Endodermal cell (in vitro differentiated cells): ENCODE measurements at places on chromosomes 6 and 20. TPM values are rescaled to one million over a fixed set of nuclear protein-coding genes. Genes with fewer than 3 reads are reported as not detected.

- DNase-seq: no peak
- no peaks in the 10 kb centered on the region for H3K27me3 ChIP-seq
- no peak overlapping the region for H3K27ac ChIP-seq
- no peaks in the 10 kb centered on the region for H3K36me3 ChIP-seq
- no peak overlapping the region for H3K4me3 ChIP-seq
- no peaks in the 10 kb centered on the region for H3K4me1 ChIP-seq
Observed at GRCh38 chr6:121465101-121465500, 29.7 kb downstream of the GJA1 start.

DNA sequence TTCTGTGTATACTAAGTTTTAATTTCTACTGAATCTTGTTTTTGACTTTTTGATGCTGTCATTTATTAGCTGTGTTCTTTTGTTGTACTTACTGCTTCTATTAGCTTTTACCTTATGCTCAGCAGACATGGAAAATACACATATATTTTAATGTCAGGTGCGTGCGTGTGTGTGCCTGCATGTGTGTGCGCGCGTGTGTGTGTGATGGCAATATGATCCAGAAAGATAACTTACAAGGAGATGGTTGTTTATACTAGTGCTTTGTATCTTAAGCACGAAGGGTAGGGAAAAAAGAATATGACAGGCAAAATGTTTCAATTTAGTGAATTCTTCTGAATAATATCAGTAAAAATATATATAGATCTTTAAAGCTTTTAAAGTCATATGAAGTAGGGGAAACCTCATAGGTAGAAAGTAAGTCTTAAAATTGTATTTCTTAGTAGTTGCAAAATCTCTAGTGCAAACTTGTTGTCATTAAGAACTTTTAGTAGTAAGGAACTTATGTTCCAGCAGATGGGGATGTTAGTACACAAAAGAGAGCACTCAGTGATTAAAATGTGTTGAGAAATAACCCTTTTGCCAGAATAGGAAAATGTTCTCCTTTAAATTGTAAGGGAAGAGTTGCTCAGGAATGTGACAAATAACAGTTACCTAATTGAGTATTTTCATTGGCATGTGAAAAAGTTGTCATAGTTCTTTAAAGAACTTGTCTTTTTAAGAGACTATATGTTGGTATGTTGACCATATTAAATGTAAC lies 13.2 kb downstream of the QKI start:
- no peak overlapping the region for H3K27ac ChIP-seq
- no peaks in the 10 kb centered on the region for H3K36me3 ChIP-seq
- no peak for DNase-seq
- H3K4me1 ChIP-seq: peaks cover 3% of the 10 kb centered on the region
- no peak overlapping the region for H3K4me3 ChIP-seq

DNA sequence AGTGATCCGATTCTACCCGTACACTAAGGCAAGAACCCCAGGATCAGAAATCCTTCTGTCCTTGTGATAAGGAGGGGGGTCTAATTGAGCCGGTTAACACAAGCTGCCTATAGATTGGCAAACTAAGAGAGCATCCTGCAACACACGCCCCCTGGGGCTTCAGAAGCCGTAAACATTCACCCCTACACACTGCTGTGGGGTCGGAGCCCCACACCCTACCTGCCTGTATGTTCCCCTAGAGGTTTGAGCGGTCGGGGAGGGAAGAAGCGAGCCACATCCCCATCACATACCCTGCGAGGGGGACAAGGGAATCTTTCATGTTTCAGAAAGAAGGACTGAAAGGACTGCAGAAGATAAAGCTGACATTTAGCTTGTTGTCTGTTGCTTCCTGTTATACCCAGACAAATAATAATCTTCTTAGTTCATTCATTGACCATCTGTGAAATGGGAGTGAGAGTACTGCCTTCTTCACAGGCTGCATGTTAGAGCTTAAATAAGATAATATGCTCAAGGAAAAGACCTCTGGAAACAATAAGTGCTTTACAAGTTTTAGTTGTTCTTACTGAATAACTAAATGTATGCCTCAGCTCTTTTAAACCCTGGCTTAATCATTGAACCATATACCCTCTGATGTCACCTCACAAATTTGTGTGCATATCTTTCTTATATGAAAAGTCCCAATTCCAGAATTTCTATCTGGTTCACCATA lies 74.2 kb upstream of the RNF217 start:
- no peaks in the 10 kb centered on the region for H3K27me3 ChIP-seq
- no peak overlapping the region for H3K27ac ChIP-seq
- H3K36me3 ChIP-seq: no peaks in the 10 kb centered on the region
- no peak for DNase-seq

DNA sequence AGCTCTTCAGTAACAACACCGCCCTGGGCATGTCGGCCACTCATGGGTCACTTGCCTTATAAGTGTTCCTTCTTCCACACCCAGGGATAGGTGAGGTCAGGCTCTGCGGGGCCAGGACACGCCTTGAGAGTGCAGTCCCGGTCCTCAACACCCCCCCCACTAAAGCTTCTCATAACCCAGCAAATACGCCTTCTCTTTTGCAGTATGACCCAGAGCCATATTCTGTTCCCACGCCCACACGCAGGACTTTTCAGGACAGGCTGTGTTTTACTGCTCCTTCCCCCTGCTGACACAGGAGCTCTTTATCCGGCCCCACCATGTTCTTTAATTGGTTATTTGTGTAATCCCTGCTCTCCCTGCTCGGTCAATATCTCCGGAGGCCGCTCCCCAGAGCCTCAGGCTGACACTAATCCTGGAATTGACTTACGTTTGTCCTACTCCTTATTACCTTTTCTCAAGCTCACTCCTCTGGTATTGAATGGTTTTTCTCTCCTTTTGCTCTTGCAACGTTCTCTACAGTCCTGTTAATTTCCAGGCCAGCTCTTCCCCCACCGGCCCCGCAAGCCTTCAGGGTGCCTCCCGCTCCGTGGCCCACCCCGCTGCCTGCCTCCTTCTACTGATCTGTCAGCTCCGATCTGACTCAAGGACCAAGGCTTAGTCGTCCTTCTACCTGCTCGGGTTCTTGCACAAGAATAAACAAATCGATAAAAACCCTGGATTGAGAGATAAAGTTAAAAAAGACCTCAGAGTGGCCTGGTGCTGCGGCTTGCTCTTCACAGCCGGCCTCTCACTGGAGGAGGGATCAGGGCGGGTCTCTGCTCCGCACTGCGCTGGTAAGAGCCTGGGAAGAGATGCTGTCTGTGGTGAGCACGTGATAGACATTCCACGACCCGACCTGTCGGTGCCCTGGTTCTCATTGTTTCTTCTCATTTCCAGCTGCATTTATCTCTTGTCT lies 357.5 kb downstream of the ZFAND3 start:
- H3K4me1 ChIP-seq: peaks cover 10% of the 10 kb centered on the region
- H3K36me3 ChIP-seq: no peaks in the 10 kb centered on the region
- H3K27ac ChIP-seq: peak overlapping the region; percentile 52
- H3K4me3 ChIP-seq: peak overlapping the region; percentile 56
- H3K27me3 ChIP-seq: no peaks in the 10 kb centered on the region

- no peaks in the 10 kb centered on the region for H3K36me3 ChIP-seq
- H3K27me3 ChIP-seq: peaks cover 65% of the 10 kb centered on the region
- no peak for DNase-seq
- H3K4me1 ChIP-seq: no peaks in the 10 kb centered on the region
- no peak overlapping the region for H3K27ac ChIP-seq
Observed at GRCh38 chr6:53431704-53432103, 83.0 kb upstream of the ELOVL5 start.

DNA sequence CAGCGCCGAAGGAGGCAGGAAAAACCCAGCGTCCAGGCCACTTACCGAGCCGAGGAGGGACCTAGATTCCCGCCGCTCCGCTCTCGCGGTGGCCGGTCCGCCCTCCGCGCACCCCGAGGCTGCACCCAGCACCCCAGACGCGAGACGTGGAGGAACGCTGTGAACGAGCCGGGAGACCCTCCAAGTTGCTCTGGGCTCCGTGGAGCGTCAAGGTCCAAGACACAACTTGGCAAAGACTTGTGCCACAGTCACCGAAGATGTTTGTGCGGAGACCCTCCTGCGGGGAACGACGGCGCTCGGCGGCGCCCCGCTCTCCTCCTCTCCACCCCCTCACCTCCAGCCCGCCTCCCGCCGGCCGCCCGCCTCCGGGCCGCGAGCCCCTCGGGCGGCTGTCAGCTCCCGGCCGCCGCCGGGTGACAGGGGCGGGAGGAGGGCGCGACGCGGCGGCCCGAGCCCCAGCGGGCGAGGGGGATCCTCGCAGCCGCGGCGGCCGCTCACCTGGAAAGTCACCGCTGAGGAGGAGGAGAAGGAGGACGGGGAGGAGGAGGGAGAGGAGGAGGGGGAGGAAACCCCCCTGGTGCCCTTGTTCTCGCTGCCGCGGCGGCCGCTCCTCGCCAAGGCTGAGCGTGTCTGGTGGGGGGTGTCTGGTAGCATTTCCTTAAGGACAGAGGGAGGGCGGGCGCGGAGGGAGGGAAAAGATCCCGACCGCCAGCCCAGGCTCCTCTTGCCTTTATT lies 637 bp upstream of the HIVEP2 start:
- H3K27ac ChIP-seq: peak overlapping the region; percentile 88
- peak; percentile 84 for DNase-seq
- H3K4me1 ChIP-seq: no peaks in the 10 kb centered on the region
- peaks cover 57% of the 10 kb centered on the region for H3K27me3 ChIP-seq

DNA sequence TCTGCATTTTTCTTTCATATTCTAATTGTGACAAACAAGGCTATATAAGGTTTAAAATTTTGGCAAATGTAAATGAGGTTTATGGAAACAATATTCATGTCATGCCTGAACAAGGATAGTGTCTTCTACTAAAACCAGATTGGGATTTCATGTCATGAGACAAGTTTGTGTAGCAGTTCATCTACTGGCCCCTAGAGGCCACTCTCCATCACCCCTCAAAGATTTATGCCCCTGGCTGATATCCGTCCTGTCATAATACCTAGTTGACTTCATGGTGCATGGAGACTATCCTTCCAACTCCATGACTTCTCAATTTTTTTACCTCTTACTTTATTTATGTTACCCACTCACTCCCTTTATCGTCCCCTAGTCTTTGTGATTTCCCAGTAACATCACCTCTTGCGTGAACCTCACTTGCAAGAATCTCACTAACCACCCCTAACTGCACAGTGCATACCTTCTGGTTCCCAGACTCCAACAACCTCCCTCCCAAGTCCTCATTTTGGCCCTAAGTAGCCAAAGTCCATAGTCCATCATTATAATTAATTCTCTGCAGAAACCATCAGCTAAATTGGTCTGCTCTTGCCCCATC lies 179.8 kb downstream of the TASP1 start:
- DNase-seq: peak; percentile 62
- H3K4me3 ChIP-seq: no peak overlapping the region
- H3K27ac ChIP-seq: no peak overlapping the region
- no peaks in the 10 kb centered on the region for H3K36me3 ChIP-seq
- no peaks in the 10 kb centered on the region for H3K27me3 ChIP-seq
- no peaks in the 10 kb centered on the region for H3K4me1 ChIP-seq

DNA sequence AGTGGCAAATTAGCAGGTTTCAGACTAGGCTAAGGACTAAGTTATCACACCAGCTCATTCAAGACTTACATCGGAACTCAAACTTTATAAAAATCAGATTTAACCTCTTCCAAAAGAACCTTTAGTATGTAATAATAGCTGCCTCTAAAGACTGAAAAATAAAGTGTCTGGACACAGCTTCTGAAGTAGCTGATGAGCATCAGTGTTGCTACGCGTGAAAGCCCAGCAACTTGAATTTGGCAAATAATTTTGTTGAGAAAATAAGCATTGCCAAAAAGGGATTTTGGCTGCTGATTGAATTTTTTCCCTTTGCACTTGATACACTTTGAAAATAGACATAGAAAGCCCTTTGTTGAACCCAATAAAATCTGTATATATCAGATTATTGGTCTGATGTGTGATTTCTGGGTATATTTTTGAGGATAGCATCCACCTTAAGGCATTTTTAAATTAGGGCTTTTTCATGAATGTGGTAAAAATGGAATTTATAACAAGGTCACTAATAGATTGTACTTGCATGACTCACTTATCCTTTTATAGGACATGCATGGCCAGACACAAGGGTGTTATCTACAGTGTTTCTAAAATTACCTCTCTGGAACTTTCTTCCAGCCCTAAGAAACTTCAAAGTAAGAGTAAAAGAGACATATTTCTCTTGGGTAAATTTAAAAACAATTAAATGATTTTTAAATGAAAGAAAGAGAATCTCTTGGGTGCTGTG lies 350.4 kb downstream of the TENT5A start:
- no peak overlapping the region for H3K4me3 ChIP-seq
- no peaks in the 10 kb centered on the region for H3K4me1 ChIP-seq
- DNase-seq: no peak

- H3K4me1 ChIP-seq: no peaks in the 10 kb centered on the region
- no peaks in the 10 kb centered on the region for H3K36me3 ChIP-seq
- no peaks in the 10 kb centered on the region for H3K27me3 ChIP-seq
- no peak for DNase-seq
- no peak overlapping the region for H3K4me3 ChIP-seq
Observed at GRCh38 chr20:43798291-43799149, 71.7 kb upstream of the GTSF1L start.

DNA sequence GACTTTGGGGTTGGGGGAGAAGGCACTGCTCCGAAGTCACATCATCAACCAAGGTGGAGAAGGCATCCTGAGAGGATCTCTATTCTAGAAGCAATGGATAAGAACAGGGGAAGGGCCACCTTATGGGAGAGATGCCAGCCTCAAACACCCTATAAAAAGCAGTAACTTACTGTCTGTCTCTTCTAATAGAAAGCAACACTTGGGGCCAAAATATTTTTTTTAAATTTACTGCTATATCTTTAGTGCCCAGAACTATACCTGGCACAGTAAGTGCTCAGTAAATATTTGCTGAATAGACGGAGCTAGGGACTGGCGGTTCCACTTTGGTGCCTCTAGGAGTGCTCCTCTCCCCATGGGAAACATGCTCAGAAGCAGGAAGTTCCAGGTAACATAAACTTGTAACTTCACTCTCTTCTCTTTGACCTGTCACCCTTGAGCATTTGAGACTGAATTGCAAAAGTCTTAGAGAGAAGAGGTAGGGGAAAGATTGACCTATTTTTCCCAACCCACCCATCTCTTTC lies 807 bp upstream of the OTOR start:
- H3K4me3 ChIP-seq: no peak overlapping the region
- H3K27ac ChIP-seq: no peak overlapping the region
- H3K36me3 ChIP-seq: no peaks in the 10 kb centered on the region
- no peaks in the 10 kb centered on the region for H3K4me1 ChIP-seq

Gene FOXC1
- 7.1 and 8.4 TPM in 2 replicates for total RNA-seq

Gene PRICKLE4
- 1.4 to 3.6 TPM (median 2.3 TPM) in 3 replicates for total RNA-seq

Gene APOM
- 1.6 TPM in 2 replicates for total RNA-seq

Gene BMP5
- total RNA-seq: 0.49 to 1.2 TPM (median 0.84 TPM) in 3 replicates

Gene ZBP1
- total RNA-seq: not detected in 3 replicates

Gene FAM217A
- not detected in 3 replicates for total RNA-seq
